ENCODE measurements at places on chromosomes 6 and 20. TPM values are rescaled to one million over a fixed set of nuclear protein-coding genes. Genes with fewer than 3 reads are reported as not detected.

DNA sequence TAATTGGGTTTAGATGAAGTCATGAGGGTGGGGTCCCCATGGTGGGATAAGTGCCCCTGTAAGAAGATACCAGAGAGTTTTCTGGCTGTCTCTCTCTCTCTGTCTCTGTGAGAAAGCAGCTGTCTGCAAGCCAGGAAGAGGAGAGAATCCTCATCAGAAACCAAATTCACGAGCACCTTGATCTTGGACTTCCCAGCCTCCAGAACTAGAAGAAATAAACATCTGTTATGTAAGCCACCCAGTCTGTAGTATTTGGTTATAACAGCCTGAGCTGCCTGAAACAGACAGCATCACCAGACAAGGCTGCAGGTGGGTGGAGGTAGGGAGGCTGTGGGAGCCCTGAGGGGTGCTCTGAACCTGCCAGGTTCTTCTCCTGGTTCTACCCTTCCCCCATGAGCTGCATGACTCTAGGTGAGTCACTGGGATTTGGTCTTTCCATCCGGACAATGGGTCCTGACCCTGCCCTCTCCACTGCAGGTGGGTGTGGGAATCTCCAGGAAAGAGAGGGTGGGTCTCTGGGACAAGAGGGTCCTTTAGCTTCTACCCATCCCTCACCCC, 34.3 kb upstream of the VEGFA start:
- no peaks in the 10 kb centered on the region for H3K27me3 ChIP-seq
- H3K27ac ChIP-seq, result no peak overlapping the region
- no peaks in the 10 kb centered on the region for H3K36me3 ChIP-seq
- H3K4me1 ChIP-seq, result no peaks in the 10 kb centered on the region
- no peak overlapping the region for H3K4me3 ChIP-seq
- no peak for DNase-seq

DNA sequence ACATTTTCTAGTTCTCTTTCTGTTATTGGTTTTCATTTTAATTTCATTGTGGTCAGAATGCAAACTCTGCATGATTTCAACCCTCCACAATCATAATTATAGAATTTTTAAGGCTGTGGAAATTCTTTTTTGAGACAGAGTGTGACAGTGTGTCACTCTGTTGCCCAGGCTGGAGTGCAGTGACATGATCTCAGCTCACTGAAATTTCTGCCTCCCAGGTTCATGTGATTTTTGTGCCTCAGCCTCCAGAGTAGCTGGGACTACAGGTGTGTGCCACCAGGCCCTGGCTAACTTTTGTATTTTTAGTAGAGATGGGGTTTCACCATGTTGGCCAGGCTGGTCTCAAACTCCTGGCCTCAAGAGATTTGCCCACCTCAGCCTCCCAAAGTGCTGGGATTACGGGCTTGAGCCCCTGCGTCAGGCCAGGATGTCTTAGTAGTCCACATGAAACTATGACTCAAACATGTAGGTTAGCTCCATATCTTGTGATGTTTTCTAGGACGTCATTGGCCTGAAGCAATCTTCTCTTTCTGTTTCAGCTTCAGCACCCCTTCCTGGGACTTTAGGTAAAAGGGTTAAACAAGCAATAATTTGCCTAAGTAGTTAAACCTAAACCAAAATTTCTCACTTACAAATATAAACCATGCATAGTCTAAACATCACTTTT, 47.4 kb upstream of the SAMD3 start:
- no peak overlapping the region for H3K4me3 ChIP-seq
- H3K36me3 ChIP-seq, result no peaks in the 10 kb centered on the region

MUC21 gene
- total RNA-seq, result not detected

DNA sequence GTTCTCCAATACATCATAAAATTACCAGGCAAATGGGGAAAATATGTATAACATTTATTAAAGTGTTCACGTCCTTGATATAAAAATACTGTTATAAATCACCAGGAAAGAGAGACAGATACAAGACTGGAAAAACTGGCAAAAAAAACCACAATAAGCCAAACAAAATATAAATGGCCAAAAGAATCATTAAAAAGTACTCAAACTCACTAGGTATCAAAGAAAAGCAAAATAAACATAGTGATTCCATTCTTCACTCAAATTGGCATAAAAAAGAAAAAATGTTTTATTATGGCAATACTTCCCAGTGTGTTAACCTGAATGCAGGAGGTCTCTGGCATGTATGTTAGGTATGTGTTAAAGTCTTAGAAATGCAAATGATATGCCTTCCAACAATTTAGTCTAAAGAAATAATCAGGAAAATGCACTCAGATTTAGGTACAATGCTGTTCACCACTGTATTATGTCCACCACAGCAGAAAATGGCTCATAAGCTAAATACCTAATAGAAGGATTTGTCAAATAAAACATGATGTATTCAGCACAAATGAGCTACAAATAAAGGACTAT, 21.4 kb downstream of the SLC23A2 start:
- H3K27ac ChIP-seq, result no peak overlapping the region
- H3K4me3 ChIP-seq, result no peak overlapping the region
- H3K4me1 ChIP-seq, result peaks cover 10% of the 10 kb centered on the region
- no peaks in the 10 kb centered on the region for H3K36me3 ChIP-seq

Data from right lobe of liver (tissue), 6 donors.